ENCODE measurements at places on chromosomes 6 and 20.

DNA sequence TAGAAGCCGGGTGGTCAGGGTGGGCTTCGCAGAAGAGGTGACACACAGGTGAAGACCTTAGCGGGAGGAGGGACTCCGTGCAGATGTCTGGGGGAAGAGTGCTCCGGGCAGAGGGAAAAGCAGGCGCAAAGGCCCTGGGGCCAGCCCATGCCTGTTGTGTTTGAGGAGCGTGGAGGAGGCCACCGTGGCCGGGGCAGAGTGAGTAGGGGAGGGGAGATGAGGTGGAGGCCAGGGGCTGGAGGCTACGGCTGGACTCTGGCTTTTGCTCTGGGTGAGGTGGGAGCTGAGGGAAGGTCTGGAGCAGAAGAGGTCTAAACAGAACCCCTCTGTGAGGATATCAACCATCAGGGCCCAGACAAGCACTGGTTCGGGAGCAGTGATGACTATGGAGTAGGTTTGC lies 244.0 kb downstream of the PREX1 start:
- no peak for DNase-seq

DNA sequence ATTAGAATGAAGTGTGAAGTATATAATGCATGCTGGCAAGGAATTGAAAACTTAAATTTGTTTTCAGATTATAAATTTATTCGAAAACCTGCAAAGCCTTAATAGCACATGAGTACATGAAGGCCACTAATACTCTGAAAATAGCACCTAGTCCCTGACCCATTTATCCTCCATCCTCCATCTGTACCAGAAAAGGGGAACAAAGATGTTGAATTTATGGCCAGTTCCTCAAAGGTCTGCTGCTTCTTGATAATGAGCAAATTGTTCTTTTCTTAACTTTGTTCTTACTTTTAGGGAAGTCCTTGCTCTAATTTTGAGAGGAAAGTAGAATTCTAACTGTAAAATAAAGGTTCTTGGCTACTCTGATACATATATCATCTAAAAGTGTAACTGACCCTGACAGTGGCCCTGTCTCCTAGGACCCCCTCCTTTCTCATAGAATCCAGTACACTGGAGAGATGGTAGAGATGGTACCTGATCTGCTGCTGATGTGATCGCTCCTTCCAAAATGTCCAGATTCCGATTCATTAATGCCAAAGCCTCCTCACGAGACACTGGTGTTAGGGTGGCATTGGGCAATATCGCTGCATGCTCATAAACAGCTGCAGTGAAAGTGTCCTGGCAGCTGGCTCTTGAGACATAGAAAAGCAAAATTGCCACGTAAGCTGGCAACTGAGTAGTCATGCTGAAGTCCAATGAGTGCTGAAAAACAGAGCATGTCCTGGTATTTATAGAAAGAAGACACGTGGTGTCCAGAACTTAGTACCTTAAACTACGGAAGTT lies at the start of gene VNN1:
TSS of gene VNN1 (minus strand) at position 704 of the 783 bp plus-strand sequence. CDS start at position 684, 20 bp downstream.
- DNase-seq: no peak

DNA sequence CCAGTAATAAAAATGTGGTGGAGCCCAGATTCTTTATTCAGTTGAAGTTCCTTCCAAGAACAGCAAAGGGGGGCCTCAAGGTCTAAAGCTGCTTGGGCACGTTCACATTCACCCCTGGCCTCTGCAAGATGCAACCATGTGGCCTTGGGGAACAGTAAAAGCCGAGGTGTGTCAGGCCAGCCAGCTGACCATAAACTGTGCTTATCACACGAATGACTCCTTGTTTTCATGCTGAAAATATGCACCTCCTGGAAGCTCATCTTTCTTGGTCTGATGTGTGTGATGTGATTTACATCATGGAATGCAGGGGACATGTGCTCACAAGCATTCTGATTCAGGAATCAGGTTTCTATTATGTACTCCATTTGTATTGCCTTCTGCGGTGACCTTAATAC lies 211.6 kb upstream of the MARCKS start:
- DNase-seq: no peak

GRCh38 chr6:26543953-26544352 lies 5.8 kb downstream of the HMGN4 start:
- DNase-seq: no peak

DNA sequence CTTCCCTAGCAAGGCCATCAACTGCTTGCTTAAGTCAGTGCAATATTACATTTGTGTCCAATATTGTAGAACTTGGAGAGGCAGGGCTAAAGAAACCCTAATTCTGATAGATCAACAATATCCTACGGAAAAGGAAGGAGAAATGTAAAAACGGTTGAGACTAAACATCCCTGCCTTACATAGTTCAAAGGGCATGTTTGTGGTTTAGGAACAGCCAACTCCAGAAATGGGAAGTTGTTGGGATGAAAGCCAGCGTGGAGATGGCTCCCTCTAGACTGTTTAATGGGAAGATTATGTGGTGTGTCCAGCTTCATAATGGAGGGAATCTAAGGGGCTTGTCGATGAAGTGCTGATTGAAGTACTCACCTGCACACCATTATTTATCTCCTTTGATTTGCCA lies 145.3 kb upstream of the TENT5A start:
- no peak for DNase-seq

GRCh38 chr6:26087284-26088115 lies at the start of gene HFE:
Gene HFE (plus strand): TSS chr6:26087429. CDS start chr6:26087441, 12 bp downstream.
- DNase-seq: no peak

DNA sequence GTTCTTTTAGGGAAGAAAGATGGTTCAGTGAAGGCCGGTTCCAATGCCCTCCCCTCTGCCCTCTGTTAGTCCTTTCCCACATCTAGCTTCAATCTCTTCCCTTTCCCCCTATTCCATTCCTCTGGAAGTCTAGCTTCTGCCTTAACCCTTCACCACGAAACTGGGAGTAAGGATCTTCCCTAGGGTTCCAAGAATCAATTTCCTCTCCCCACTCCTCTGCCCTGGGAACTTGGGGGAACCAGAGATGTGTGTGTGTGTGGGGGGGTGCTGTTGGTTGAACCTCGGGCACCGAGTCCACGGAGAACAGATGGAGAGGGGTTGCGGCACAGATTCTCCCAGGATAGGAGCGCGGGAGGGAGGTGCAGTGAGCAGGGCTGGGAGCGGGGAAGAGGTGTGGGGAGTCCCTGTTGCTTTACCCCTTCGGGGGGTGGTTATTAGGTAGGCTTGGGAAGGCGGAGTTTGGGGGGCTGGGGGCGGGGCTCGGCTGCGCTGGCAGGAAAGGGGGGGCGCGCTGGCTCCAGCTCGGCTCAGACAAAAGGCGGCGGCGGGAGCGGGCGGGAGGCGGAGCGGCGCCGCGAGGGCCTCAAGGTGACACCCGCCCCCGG lies at the start of gene TMEM151B:
TSS of gene TMEM151B (plus strand) at position 530 of the 605 bp plus-strand sequence. CDS start 293 bp downstream, outside the sequence.
- DNase-seq: peak; percentile 53

DNA sequence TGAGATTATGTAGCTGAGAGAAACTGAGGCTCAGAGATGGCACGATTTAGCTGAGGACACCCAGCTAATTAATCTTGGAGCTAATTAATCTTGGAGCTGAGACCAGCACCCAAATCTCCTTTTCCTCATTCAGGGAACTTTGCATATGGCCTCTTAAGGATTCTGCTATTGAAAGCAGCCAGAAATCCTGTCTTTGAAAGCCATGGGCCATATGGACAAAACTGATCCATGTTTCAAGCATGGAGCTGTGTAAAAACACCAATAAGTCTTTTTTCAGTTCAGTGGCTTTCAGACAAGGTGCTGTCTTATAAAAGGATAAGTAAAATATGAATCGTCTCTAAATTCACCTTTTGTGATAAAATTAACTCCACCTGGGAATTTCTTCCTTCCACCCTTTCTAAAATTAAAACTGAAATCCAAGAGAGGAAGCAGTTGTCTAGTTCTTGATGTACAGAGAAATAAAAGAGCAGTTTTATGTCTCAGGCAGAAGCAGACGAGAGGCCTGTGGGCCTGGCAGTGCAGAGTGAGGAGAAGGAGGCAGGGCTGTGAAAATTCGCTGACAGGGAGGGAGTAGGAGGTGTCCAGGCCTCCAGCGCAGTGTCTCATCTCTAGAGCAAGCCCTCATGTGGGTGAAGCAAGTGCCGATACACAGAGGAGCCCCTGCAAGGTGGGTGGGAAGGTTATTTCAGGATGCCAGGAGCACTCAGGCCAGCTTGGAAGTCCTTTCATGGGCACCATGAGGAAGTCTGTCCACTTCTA lies 266.9 kb downstream of the UST start:
- DNase-seq: peak; percentile 47

GRCh38 chr6:169862043-169862891 lies 110.8 kb downstream of the ERMARD start:
- no peak for DNase-seq

GRCh38 chr6:714100-714499 lies 21.2 kb upstream of the EXOC2 start:
- no peak for DNase-seq

GRCh38 chr6:40852779-40853373 lies 186.1 kb downstream of the UNC5CL start:
- DNase-seq: no peak

DNA sequence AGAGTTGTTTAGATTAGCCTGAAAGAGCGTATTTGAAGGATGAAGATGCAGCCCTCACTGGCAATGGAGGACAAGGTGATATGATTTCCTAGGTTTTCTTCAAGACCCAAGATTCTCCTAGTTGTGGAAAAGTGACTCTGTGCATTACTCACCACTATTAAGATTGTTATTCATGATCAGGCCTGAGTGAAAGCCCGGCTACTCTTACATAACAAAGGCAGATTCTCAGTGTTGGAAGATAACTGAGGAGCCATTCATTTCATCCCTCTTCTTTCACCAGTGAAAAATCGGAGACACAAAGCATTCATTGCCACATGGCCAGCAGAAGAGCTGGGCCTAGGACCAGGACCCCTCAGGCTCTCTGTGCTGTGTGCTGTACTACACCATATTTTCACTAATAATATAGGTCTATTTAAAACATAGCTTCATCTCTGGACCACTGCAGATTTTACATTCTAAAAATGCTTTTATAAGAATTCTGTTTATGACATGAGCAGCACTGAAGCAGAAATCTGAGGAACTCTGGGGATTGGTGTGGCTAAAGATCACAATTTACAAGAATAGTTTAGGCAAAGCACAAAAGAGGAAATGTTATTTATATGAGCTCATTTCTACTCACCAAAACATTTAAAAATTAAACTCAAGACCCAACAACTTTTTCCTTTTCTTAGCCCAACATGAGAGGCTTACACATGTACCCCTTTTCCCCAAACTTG lies 181.9 kb upstream of the CCN2 start:
- DNase-seq: no peak

DNA sequence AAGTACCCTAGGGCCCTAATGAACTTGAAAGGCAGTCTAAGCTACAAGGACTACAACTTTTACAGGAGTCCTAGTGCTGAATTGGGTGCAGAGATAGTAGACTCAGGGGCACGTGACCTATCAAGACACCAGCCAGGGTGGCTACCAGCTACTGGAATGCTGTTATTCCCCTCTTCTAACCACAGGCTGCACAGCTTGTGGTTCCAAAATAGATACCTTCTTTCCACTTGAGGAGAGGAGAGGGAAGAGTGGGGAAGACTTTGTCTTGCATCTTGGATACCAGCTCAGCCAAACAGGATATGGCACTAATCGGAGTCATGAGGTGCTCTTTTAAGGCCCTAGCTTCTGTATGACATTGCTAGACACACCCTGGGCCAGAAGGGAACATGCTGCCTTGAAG lies 60.0 kb upstream of the MTRF1L start:
- no peak for DNase-seq

DNA sequence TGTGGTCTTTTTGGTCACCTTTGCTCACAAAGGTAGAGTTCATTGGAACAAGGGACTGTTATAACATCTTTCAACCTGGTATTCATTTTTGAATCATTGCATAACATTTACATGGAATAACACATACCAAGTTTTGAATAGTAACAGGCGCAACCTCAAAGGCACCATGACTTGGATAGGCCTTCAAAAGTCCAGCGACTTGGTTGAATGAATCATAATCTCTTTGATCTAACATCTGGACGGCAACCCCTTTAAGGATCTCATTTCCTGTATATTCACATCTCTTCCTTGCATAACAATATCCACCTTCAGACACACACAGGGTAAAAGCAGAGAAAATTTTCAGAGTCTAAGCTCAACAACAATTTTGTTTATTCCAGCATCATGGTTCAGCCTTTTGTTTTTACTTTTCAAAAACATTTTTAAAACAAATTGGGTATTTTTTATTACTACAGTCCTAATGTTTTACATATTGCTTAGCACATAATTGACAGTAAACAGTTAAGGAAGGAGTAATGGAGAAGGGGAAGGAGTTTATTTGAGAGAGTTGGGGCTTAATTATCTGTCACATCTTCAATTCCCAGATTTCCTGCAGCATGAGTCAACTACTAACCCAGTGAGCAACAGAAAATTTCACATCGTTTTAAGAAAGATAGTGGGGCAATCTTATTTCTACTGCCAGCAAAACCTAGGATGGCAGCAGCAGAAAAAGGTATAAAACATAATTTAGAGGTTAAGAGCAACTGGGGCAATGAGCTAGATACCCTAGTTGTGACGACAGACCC lies 41.8 kb upstream of the F13A1 start:
- no peak for DNase-seq

DNA sequence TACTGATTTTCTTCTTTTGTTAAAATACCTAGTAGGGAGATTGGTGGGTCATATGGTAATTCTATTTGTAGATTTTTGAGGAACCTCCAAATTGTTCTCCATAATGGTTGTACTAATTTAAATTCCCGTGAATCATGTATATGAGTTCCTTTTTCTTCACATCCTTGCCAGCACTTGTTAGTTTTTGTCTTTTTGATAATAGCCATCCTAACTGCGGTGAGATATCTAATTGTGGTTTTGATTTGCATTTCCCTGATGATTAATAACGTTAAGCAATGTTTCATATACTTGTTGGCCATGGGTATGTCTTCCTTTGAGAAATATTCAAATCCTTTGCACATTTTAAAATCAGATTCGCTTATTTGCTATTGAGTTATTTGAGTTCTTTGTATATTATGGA lies 110.9 kb downstream of the JAG1 start:
- DNase-seq: no peak

DNA sequence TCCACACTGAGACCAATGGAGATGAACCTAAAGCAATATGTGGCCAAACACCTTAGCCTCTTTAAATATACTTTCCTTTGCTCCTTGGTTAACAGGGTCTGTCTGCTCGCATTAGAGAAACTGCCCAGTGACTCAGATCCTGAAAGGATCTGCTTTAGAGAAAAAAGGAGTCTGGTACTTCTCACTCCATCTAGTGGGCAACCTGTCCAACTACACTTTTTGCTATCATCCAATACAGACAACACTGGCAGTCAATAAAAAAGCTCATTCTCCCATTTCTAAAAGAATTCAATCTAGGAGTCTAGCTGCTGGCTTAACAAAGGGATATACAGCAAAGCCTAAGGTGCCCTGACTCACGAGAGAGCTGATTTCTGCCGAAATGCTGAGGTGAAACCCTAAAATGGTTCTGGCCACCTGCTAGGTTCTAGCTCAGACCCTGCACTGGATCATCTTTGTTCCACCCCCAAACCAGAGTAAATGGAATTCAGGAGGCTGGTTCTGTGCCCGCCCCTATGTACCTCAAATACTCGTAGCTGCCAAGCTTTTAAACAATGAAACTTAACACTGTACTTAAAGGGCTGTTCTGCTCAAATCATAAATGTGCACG lies 11.5 kb downstream of the GNL1 start:
- DNase-seq: no peak
